ENCODE measurements at places on chromosomes 7 and 10. TPM values are rescaled to one million over a fixed set of nuclear protein-coding genes. Genes with fewer than 3 reads are reported as not detected.

- peak; percentile 23 for DNase-seq
These were observed 13.2 kb upstream of the MALSU1 start for GRCh38 chr7:23285657-23286646.

- DNase-seq = no peak
These were observed 185.9 kb upstream of the DKK1 start for GRCh38 chr10:52128056-52128683.

The TRIM4 gene
- total RNA-seq = 29.5 TPM

GRCh38 chr7:12053561-12053960 lies 157.5 kb upstream of the TMEM106B start:
- no peak for DNase-seq

DNA sequence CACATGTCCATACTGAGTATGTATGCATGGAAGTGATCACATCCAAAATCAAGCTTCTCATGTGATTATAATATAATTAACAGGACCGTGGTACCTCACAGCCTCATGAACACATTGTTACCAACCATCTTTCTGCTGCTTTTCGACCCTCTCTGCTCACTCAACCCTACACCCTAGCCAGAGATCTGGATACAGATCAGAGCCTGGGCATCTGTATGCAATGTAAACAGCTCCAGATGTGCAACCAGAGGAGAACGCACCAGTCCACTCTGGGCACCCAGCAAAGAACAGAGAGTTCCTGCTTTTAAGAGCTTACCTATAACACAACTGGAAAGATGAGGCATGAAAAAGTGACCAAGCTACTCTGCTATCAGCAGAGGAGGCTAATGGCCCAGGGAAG lies 145.1 kb downstream of the FGFR2 start:
- DNase-seq = no peak

GRCh38 chr7:47394216-47394615 lies 187.7 kb downstream of the TNS3 start:
- no peak for DNase-seq

GRCh38 chr10:127275272-127275671 lies 78.9 kb upstream of the INSYN2A start:
- no peak for DNase-seq

The TRIM73 gene
- 0.36 TPM for total RNA-seq

DNA sequence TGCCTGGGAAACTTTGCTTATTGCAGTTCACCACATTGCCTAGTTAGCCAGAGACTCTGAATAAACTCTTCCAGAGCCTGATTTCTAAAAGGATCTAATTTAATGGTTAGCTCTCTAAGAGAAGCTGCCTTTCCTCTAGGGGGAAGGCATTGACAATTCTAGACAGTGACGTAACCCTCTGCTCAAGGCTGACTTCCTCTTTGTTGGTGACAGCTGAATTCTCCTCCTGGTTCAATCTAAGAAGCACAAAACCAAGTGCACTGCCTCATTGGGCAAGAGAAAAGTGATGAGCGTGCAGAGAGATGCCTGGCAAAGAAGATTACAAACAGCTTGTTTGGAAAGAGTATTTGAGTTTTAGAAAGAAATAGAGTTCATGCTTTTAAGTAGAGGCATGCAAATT lies 102.7 kb downstream of the MACC1 start:
- DNase-seq = no peak

- peak; percentile 83 for DNase-seq
These were observed 150.2 kb downstream of the NSUN6 start for GRCh38 chr10:18501198-18501597.

GRCh38 chr10:44774676-44775401 lies 136.3 kb upstream of the TMEM72 start:
- peak; percentile 86 for DNase-seq

The LARP4B gene
- 44.5 TPM for total RNA-seq

GRCh38 chr10:114310346-114310745 lies 71.3 kb downstream of the VWA2 start:
- peak; percentile 74 for DNase-seq

DNA sequence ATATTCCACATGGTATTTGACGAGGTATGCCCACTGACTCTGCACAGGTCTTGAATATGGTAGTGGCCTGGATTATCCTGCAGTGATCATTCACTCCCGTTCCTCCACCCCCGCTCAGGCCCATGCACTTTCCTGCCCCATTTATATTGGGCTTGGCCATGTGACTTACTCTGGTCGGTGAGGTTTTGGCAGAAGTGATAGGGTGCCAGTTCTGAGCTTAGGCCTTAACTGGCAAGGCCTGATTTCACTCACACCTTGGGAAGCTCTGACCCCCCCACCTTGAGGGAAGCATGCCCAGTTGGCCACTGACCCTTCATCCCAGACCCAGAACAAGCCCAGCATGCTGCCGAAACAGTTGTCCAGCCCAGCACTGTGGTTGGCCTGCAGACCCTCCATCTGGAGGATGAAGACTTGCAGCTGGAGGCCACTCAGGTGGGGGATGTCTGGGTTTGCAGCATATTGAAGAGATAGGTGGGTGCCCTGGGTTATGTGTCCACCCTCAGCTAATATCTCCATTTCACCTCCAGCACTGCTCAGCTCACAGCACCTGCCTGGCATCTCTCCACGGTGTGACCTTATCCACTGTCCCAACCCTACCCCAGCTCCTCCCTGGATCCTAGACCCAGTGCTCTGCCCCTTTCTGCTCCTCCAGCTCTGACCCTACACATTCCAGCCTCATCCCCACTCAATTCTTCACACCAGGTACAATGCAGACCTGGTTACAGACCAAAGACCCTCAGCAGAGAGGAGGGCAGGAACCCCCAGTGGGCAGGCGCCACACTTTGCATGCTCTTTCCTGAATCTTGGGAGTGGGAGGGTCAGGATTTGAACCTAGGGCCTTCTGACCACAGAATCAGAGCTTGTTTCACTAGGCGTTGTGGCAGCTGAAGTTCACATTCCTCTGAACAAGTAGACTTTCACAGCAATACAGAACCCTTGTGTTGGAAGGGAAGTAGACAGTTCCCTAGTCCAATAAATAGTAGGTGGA lies 138.1 kb upstream of the CHST15 start:
- peak; percentile 67 for DNase-seq

The TYSND1 gene
- 15.6 TPM for total RNA-seq

The FAM25A gene
- total RNA-seq = not detected

The FEZF1 gene
- total RNA-seq = not detected

GRCh38 chr10:96720422-96721206 lies at the start of gene PIK3AP1:
Gene PIK3AP1, minus strand, starts transcription at chr10:96720514. Its CDS starts 120 bp downstream, at chr10:96720394.
- peak; percentile 84 for DNase-seq

The NCF1 gene
- total RNA-seq = under 0.01 TPM

DNA sequence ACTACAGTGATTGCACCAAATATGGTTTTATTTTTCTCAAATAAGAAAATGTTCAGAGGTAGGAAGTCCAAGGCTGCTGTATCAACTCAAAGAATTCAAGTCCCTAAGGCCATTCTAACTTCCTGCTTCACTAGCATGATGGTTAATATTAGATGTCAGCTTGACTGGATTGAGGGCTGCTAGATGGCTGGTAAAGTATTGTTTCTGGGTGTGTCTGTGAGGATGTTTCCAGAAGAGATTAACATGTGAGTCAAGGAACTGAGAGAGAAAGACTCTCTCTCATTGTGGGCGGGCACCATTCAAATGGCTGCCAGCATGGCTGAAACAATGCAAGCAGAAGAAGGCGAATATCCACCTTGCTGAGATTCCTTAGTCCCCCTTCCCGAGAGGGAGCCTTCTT lies 77.4 kb upstream of the NRBF2 start:
- no peak for DNase-seq

DNA sequence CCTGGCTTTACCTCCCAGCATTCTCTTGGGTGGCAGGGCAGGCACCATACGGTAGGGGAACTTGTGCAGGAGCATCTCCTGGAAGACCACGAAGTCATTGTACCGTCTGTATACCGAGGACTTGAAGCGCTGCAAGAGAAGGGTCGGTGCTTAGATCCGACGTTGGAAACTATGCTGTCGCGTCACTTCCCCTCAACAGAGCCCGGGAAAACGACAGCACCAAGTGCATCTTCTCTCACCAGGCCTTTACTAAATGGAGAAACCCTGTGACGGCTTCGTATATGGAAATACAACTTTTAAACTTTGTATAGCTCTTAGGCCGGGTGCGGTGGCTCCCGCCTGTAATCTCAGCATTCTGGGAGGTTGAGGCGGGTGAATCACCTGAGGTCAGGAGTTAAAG lies 33.1 kb downstream of the NUDT1 start:
- peak; percentile 63 for DNase-seq

The ACSM6 gene
- not detected for total RNA-seq

GRCh38 chr7:122384528-122384927 lies 80.0 kb upstream of the FEZF1 start:
- no peak for DNase-seq

DNA sequence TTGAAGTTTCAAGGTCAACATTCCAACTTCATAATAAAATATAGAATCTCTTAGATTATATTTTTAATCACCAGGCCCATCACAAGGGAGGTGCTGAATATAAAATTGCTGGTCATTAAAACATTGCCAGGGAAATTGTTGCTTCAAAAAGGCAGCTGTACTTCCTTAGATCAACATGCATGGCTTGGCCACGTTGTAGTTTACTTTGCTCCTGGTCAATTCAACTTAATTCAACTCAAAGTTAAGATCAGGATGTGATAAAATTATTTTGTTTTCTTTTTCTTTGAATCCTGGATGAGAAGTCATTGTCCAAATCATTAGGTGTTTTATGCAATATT lies 317.4 kb downstream of the PAXIP1 start:
- DNase-seq = no peak

GRCh38 chr7:74153736-74154135 lies 20.4 kb upstream of the EIF4H start:
- no peak for DNase-seq

DNA sequence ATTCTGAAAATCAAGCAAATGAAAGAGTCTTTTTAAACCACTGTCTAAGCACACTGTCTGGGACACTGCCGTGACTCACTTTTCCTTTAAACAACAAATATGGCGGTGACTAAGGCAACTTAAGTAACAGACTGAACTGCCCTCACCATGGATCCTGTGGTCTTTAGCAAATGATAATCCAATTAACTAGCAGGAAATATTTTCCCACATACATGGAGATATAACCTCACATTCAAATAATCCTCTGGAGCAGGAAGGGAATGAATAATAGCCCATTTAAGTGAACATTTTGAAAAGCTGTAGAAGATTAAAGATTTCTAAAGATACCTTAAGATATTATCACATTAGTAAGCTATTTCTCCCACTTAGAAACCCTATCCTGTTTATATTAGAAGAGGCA lies 40.3 kb upstream of the LRRC17 start:
- DNase-seq = peak; percentile 71

The KEL gene
- total RNA-seq = not detected

The TMEM176A gene
- total RNA-seq = not detected

The AGAP5 gene
- total RNA-seq = 4.0 TPM

DNA sequence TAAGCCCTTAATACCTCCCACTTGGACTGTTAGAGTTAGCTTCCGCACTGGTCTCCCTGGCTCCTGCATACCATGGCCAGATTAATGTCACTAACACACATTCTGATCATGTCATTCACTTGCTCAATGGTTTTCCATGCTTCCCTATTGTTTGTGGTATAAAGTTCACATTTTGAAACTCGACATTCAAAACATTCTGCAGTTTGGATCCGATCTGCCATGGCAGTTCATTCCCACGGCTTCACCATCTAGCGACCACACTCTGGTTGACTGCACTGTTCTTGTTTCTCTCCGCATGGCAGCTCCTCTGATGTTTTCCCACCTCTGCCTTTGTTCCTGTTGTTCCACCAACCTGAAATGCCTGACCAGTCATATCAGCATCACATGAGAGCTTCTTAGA lies 87.4 kb upstream of the WAC start:
- DNase-seq = no peak

The ASB10 gene
- total RNA-seq = not detected

DNA sequence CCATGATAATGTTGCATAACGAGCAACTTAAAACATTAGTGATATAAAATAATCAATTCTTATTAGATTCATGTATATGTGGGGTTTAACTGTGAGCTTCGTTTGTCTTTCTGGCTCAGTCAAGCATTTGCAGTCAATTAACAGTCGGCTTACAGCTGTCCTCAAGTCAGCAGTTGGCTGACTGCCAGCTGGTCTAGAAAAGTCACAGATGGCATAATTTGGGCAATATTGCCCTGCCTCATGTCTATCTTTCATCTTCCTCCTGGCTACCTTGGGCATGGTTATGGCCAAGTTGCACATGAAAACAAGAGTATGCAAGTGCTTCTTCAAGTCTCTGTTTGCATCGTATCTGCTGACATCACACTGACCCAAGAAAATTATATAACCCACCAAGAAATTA lies 186.1 kb upstream of the ZWINT start:
- no peak for DNase-seq

The DOCK1 gene
- total RNA-seq = 106 TPM

The PDE1C gene
- total RNA-seq = 143 TPM

The ACHE gene
- total RNA-seq = under 0.01 TPM

GRCh38 chr7:158056761-158057160 lies 530.9 kb downstream of the PTPRN2 start:
- no peak for DNase-seq

The PRSS2 gene
- total RNA-seq = not detected

Data from osteoblast (primary cell).